Esophagus squamous epithelium (tissue), 5 donors: ENCODE measurements at places on chromosomes 5 and 9.

- DNase-seq = no peak
These were observed 257.9 kb downstream of the RASEF start for GRCh38 chr9:82805027-82805426.

DNA sequence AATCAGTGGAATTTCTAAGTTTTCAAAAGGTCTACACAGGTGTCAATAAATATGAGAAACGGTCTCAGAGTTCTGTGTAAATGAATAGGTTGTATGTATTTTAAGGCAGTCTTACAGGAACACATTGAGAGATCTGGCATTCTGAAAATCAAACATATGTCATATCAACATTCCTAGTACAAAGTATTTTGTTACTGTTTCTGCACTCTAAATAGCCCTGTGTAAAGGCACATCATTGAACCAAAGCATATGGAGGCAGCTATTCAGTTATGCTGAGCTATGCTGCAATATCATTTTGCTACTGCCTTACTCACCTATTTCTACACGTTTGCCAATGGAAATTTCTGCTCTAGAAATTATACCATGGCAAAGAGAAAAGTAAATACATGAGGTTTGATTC, 379.1 kb downstream of the KIAA0825 start:
- no peak for DNase-seq

DNA sequence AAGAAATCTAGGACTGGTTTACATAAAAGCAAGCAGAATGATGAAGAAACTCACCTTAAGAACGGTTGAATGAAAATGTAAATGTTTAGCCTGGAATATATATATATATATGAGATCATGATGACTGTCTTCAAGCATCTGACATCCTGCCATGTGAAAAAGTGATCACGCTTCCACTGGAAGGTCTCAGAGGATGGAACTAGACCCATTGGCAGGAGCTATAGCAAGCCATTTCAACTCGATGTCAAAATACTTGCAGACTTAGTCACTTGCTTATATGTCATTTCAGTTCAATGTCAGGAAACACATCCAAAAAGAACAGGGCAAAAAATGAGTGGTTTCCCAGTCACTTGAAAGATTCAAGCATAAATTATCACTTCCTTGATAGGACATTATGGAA, 22.2 kb upstream of the TMEM161B start:
- DNase-seq = no peak

GRCh38 chr9:35756275-35757225, 2.5 kb upstream of the MSMP start:
- DNase-seq = no peak

DNA sequence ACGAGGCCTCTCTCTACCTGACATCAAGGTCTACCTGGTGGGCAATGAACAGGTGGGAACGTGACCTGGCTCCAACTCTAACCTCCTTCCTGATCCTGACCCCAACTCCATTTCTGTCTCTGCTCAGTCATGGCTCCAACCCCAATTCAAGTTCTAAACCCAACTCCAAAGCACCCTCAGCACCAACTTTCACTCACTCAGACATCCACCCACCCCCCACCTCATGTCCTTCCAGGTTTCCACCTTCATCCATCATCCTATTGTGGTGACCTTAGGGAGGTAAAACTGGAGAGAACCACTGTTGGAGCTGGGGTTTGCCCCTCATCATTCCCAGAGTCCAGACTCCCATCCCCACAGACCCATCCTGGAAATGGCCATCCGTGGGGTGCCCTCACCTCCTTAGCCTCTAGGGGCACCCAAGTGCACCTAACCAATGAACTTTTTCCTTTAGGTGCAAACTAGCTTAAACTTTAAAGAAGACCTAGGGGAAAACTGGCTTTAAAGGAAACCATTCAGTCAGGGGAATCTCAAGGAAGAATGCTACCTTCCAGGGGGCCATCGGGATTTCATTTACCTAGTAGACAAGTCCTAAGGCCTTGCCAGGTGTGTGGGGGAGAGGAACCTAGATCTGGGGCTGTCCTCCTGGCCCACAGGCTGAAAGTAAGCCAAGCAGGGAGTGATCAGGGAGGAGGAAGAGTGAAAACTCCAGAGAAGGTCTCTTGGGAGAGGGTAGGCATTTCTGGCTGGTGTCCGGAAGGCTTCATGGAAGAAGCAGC, 11.3 kb downstream of the RGS14 start:
- no peak for DNase-seq

GRCh38 chr9:109206670-109207069, 39.6 kb upstream of the FRRS1L start:
- DNase-seq = no peak
